ENCODE measurements at places on chromosomes 2 and 18.

GRCh38 chr2:118686346-118686745 is 161.1 kb downstream of the EN1 start:
- DNase-seq, result no peak

DNA sequence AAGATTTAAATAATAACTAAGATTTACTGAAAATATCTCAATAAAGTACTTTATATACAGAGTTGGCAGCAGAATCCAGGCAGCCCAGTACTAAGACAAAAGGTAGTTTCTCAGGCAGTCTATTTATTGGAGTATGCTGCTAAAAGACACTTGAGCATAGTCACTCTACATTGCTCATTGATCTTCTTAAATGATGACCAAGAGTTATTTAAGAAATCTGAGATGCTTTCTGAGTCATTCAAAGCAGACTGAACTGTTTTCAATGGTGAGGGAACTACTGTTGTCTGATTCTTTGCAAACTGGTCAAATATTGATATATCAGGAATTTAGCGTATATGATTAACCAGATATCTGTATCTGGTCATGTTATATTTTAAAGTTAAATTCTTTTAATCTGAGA is 133.6 kb downstream of the PHLPP1 start:
- no peak for DNase-seq

- DNase-seq, result no peak
Observed at GRCh38 chr2:6073191-6074088, 381.3 kb downstream of the SOX11 start.

DNA sequence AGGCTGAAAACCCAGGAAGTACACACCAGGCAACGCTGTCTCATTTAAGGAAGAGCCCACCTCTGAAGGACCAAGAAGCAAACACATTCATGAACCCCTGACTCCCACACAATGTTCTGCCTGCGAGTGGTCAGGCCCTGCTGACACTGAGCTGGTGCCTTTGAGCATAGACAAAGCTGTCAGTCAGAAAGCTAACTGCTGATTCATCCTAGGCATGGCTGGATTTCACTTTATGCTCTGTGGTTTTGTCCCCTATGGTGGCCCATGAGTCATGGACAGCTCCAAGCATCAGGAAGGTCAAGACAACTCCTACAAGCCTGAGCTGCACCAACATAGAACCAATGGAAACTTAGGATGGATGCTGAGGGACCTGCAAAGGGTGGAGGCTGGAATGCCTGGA is 78.9 kb downstream of the UXS1 start:
- DNase-seq, result no peak

DNA sequence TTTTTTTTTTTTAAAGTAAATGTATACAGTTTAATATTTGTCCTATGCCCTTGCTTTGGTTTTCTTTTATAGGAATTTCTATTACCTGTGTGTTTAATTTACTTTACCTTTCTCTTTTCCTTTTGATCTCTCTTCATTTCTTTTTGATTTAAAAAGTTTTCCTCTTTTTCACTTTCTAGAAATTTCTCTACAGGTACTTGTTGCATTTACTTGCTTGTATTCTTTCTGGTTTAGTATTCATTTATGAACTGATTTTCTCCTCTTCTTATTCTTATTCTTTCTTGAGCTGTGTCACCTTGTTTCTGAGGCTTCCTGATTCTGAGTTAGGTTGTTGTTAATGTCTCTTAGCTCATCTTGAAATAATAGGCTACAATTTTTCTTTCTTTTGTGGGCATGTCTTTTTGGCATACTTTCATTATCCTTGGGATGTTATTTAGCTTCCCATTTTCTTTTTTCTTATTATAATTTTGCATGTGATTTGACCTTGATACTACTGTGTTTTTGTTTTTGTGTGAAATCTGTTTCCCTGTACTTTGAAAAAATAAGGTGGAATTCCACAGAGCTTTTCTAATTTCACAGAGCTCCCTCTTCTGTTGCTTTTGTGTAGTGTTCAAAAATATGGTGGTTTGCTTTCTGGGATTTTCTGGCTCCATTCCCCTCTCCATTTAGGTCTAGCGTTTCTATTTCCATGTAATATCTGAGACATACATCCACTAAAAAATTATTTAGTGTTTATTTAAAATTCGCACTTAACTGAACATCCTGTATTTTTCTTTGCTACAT is 25.5 kb upstream of the ALMS1 start:
- no peak for DNase-seq

DNA sequence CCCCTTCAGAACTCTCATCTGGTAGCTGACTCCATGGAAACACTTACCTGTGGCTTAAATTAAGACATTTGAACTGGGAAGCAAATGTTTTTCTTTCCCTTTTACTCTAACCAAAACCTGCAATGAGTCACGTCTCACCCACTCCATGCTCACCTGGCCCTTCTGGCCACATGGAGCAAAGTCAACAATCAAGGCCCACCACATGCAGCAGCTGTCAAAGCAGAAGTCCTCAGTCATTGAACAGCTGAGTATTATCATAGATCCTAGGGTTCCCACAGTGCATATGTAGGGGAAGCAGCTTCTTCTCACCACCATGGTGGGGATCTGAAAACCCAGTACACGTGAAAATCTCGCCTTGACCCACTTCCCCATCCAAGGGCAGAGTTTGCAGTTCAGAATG is 12.3 kb upstream of the MEP1B start:
- DNase-seq, result no peak

- no peak for DNase-seq
Observed at GRCh38 chr2:46383113-46383395, 85.8 kb downstream of the EPAS1 start.

- no peak for DNase-seq
Observed at GRCh38 chr18:62327977-62328376, 2.9 kb downstream of the TNFRSF11A start.

DNA sequence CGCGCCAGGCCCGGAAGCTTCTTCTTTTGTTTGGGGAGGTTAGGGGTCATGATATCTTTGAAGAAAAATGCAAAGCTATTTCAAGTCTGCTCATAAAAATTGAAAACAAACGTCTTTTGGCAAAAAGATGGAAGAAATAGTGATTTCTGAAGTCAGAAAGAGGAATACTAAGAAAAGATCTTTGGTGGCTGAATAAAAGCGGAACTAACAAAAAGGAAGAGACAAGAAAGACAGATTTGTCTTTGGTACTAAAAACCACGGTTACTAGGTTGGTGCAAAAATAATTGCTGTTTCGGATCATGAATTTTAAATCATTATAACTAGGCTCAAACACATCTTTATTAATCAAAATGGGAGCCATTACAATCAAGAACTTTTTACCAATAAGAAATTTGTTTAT is 164.6 kb upstream of the TRIB2 start:
- DNase-seq, result no peak

DNA sequence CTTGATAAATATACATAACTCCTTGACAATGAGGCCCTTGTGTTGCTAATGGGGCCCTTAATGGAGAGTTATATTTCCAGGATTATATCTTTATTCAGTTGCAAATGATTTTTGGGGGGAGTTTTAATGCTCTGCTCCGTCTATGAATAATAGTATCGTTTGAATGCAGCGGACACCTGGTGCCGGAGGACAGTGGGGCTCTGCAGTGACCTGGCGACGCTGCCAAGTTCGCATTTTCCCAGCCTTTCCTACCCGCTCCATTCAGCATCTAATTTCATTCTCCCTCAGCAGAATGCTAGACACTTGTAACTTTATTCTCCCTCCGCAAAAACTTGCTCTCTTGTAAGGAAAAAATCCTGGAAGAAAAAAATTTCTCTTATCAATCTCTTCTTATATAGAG is 257.6 kb upstream of the SALL3 start:
- DNase-seq, result no peak

DNA sequence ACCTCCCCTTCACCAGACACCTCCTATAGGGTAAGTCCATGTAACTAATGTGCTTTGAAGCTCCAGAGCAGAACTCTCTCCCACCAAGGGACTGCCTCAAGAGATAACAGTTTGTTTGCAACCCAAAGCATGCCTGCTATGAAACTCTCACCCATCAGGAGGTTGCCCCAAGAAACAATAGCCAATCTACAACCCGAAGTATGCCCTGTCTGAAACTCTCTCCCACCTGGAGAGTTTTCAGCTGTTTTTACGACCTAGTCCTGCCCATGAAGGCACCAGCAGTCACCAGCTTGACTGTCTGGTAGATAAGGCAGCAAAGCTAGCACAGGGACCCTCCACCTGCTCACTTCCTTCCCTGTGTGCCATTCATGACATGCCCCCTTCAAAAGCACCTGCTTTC is 533.9 kb upstream of the CRIM1 start:
- no peak for DNase-seq

DNA sequence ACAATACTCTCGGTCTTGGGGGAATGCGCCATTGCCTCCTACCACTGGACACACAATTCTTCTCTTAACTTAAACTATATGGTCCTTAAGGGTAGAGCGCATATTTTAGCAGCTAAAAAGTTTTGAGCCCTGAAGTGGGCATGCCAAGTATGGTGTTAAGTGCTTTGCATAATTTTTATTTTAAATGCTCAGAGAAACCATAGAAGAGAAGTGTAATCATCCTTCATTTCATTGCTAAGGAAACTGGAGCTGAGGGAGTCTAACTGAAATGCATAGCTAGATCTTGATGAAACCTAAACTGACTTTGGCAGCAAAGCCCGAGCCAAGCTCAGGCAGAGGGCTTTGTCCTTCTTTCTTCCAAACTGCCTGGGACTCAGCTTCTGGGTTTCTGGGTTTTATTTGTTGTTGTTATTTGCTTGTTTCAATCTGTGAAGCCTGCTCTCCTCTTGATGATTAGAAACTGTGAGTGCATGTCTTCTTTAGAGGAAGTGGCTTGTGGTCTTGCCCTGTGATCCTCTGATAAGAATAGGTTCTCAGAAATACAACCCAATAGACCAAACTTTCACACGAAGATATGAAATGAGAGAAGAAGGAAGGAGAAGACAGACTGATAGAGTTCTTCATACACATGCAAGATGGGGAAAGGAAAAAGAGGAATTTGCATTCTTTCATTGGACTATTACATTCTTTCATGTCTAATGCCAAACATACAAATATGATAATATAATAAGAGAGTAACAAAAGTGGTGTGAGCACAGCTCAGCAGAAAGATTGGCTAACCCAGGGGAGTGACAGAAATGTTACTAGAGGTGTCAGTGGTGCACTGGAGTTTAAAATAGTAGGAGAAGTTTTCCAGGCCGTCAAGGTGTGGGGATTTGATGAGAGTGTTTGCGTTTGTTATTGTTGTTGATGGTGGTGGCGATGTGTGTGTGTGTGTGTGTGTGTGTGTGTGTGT is 7.5 kb upstream of the RNF144A start:
- no peak for DNase-seq

DNA sequence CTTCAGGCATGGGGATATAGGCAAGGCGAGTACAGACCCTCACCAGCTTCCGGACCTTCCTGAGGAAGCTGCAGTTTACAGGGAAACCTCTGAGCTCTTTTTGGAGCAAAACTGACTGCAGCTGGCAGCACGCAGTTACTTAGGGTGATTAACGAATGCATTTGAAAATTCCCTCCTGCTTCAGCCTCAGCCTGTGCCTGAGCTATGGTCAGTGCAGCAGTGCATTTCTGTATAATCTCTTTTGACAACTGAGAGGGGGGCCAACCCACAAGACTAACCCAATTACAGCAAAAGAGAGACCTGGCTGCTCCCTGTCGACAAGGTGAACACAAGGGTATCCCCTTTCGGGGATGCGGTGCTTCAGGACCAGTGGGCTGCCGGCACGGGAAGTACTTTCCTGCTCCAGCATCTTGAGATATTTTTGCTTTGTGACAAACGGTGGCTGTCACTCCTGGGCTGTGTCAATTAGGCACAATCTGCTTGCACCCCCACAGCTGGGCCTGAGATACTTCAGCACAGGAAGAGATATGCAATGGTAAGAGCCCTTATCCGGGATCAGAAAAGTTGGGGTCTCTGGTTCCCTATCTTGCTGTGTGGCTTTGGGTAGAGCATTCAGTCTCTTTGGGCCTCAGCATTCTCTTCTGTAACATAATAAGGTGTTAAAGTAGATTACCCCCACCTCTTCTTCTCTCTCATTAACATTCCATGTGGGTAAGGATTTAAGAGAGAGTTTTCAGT is 141.0 kb downstream of the TMEM17 start:
- DNase-seq, result no peak

GRCh38 chr2:231720987-231721966 is 13.0 kb downstream of the PTMA start:
- DNase-seq, result no peak

DNA sequence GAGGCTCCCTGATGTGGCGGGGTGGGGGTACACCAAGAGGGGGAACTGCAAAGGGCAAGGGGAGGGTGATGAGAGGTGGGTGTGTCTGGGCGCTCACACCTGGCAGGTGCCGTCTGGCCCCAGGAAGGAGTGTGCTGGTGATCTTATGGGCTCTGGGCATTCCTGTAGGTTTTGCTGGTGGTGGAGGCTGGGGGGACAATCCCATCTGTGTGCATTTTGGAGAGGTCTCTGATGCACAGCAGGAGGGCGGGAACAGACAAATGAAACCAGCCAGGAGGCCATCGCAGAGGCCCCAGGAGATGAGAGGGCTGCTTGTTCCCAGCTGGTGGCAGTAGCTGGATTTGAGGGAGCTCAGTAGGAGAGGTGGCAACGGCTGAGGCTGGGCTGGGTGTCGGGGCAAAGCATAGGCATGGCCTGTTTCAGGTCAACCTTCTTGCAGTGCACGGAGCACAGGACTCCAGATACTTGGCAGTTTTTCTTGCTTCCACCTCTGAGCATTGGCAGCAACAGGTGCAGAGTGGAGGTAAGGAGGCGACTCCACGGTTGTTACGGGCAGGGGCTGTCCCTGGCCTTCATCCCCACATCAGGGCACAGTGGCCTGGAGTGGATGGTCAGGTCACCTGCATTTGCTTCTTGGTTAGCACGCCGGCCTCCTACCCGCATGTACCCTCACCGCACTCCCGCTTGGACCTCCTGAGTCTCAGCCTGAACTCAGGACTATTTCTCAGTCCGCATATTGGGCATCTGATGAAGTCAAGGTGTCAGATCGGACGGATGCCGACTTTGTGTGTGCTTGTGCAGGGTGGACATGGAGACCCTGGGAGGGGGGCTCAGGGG is 194.2 kb upstream of the HDAC4 start:
- no peak for DNase-seq

- no peak for DNase-seq
Observed at GRCh38 chr2:47006374-47007222, 91.0 kb upstream of the MCFD2 start.

GRCh38 chr18:1252936-1253335 is 348.3 kb downstream of the ADCYAP1 start:
- DNase-seq, result no peak

DNA sequence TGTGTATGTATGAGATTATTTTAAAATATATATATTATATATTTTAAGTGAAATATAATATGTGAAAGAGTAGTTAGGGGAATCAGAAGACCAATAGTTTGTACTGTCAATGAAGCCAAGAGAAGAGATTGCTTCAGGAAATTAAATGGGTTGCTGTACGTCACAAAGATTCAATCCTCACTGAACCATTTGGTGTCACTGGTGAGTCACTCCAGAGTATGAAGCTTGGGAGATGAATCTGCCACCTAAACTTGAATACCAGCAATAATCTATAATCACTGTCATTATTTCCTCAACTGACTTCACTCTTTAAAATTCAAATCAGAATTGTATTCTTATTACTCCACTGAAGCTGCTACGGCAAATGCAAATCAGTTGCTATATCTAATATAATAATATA is 41.9 kb upstream of the SCN9A start:
- no peak for DNase-seq
